ENCODE measurements at places on chromosomes 6 and 20. TPM values are rescaled to one million over a fixed set of nuclear protein-coding genes. Genes with fewer than 3 reads are reported as not detected.

Gene IL17F
- 2.3 TPM for total RNA-seq

Gene SDCBP2
- 5.8 TPM for total RNA-seq

Gene SFT2D1
- 53.1 TPM for total RNA-seq

Gene PLA2G7
- total RNA-seq: not detected

Gene KCNB1
- not detected for total RNA-seq

Gene FOXS1
- not detected for total RNA-seq

Gene RIPOR3
- total RNA-seq: not detected

Gene TMEM244
- total RNA-seq: not detected

Gene GPR63
- 0.72 TPM for total RNA-seq

Gene CHRNA4
- not detected for total RNA-seq

Gene GPSM3
- 71.8 TPM for total RNA-seq

Gene BTN3A1
- 40.0 TPM for total RNA-seq

Gene MKKS
- total RNA-seq: 4.2 TPM

Gene RAD21L1
- total RNA-seq: not detected

Gene C6orf62
- 110 TPM for total RNA-seq

Gene ATG5
- total RNA-seq: 20.7 TPM

Gene GINS1
- total RNA-seq: 25.5 TPM

Gene GLP1R
- total RNA-seq: 0.12 TPM

Gene SLC22A23
- total RNA-seq: 1.4 TPM

Gene AVP
- total RNA-seq: not detected

Gene ACTL10
- 1.0 TPM for total RNA-seq

Gene DEFB123
- not detected for total RNA-seq

Gene SLC22A2
- total RNA-seq: not detected

Gene ANKRD6
- total RNA-seq: 1.6 TPM

Gene HSPA1B
- total RNA-seq: 47.8 TPM

Gene LGSN
- total RNA-seq: not detected

Gene VSX1
- total RNA-seq: not detected

Gene ANKRD66
- total RNA-seq: not detected

Gene PHACTR2
- 10.7 TPM for total RNA-seq

Gene KIF16B
- total RNA-seq: 5.6 TPM

Gene TINAG
- total RNA-seq: not detected

Gene XKR7
- total RNA-seq: 0.02 TPM

Gene DOK5
- total RNA-seq: 3.9 TPM

Gene RBPJL
- not detected for total RNA-seq

Gene CALHM4
- total RNA-seq: not detected

Gene PRSS16
- total RNA-seq: 1.4 TPM

Gene C6orf141
- 0.91 TPM for total RNA-seq

Gene LTA
- total RNA-seq: 173 TPM

Gene C6orf15
- total RNA-seq: not detected

Gene ID4
- not detected for total RNA-seq

Gene BEND6
- not detected for total RNA-seq

Measured in activated naive CD4-positive, alpha-beta T cell treated with anti-CD3 and anti-CD28 coated beads for 36 hours (primary cell).